ENCODE measurements at places on chromosomes 13 and 19. TPM values are rescaled to one million over a fixed set of nuclear protein-coding genes. Genes with fewer than 3 reads are reported as not detected.

Gene ELSPBP1
- not detected for total RNA-seq

Gene IRS2
- total RNA-seq = 5.5 TPM

Gene FFAR2
- total RNA-seq = not detected

Gene FXYD1
- total RNA-seq = not detected
